ENCODE measurements at places on chromosomes 4 and X. TPM values are rescaled to one million over a fixed set of nuclear protein-coding genes. Genes with fewer than 3 reads are reported as not detected.

DNA sequence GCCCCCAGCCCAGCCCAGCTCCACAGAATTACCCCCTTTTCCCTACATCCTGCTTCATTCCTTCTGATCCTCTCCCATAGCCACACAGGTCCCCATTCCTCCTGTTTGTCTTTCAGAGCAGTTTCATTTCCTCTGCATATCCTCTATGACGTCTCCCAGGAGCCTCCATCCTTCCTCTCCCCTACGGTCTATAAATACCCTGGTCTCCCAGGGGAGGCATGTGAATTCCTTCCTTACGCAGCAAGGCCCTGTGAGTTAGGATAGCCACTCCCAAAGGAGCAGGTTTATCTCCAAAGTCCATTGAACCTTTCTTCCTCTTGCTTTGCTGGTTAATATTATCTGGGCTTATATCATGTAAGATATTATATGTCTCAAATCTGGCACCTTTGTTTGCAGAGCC is 8.4 kb upstream of the APLN start:
- no peak for DNase-seq

GRCh38 chrX:131728295-131729145 is 184.6 kb downstream of the OR13H1 start:
- no peak for DNase-seq

- no peak for DNase-seq
These were observed 11.3 kb upstream of the YTHDC1 start for GRCh38 chr4:68361146-68361589.

DNA sequence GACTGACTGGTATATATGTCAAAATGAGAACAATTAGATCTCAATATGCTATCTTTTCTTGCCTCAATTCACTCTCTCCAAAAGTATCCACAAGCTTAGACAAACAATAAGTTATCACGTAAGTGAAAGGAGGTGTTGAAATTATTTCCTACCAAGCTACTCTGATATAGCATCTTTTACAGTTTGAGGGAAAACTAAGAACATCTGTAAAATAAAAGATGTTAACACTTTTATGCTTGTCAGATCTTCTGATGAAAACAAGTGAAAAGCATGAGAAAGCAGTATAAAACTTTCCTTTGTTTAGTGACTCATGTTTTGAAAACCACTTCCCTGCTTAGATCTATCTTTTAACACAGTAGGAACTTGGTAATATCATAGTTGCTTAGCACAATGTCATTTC is 8.4 kb upstream of the MAB21L2 start:
- no peak for DNase-seq

DNA sequence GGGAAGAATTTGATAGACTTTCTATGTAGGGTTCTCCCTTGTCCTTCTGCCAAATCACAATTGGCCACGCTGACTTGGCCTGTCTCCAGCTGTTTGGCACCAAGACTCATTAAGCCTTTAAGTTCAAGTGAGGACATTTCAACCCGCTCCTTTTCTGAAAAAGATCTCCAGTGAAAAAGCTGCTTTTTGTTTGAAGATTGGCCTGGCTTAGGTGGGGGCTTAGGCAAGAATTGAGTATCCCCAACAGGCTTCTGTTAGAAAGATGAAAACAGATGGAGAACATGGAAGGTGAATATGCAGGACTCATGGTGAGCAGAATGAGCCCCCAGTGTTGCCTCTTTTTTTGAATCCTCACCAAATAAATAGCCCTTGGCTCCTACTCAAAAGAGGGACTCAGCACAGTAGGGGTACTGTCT is 28.5 kb upstream of the LIMCH1 start:
- DNase-seq: no peak

CCDC120 gene
- total RNA-seq: 1.7 TPM

Data from umbilical cord (tissue), 2 donors.